D721Med (cell line): ENCODE measurements at places on chromosomes 6 and 20.

DNA sequence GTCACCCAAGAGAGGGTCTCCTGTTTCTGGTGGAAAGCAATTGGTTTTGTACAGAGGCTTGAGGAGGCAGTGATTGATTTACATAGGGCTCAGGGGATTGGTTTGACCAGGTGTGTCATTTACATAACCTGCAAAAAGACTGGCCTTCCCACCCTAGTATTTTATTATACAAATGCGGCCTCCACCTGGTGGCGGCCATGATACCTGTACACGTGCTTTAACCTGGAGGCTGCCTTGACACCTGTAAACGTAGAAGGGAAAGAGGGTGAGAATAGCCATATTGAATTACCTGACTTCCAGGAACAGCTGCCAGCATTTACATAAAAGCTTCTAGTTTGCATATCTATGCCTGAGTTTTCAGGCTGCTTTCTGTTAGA is 48.7 kb downstream of the HLA-DPB1 start:
- DNase-seq: no peak

- DNase-seq: no peak
These were observed 80.2 kb downstream of the CAP2 start for GRCh38 chr6:17473554-17473953.

DNA sequence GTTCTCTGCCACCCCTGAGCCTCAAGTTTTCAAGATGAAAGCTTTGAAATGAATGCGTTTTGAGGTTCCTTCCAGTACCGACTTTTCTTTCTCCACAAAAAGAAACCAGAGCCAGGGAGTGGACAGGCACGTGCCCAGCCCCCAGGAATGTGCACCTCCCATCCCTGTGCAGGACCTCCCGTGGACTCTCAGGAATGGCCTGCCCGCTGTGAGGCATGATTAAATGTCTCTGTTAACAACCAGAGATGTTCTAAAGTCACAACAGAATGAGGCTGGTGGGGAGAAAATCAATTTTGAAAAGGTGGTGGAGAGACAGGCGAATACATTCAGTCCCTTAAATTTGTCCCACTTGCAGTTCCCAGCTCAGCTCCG is 1.5 kb downstream of the TGM3 start:
- DNase-seq: no peak

DNA sequence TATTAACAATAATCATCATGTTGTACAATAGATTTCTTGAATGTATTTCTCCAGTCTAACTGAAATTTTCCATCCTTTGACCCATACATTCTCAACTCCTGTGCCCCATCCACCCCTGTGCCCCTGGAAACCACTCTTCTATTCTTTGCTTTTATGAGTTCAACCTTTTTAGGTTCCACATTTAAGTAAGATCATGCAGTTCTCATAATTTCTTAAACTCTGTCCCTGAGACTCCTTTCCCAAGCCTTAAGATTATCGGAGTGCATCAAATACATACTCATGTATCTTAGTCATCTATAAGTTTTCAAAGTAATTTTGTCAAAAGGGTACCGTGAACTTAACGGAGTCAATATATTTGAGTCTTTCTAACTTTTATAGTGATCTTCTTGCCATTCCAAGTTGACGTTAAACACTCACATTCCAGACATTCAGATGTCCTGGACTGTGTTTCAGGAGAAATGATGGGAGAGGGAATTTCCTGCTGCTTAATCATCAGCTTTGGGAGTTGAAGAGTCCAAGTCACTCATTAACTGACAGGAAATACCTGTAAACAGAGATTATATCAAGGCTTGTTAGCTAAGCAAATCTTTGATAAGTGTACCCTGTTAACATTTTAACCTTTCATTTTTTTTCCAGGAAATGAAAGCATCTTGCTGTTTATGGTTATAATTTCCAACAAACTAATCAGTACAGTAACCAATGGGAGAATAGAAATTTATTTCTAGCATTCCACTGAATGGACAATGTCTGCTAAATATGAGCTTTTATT is 73.3 kb downstream of the ADGRG6 start:
- no peak for DNase-seq
